ENCODE measurements at places on chromosomes 7 and 10.

- DNase-seq = peak; percentile 67
These were observed 40.4 kb downstream of the BAIAP2L1 start for GRCh38 chr7:98360221-98361130.

DNA sequence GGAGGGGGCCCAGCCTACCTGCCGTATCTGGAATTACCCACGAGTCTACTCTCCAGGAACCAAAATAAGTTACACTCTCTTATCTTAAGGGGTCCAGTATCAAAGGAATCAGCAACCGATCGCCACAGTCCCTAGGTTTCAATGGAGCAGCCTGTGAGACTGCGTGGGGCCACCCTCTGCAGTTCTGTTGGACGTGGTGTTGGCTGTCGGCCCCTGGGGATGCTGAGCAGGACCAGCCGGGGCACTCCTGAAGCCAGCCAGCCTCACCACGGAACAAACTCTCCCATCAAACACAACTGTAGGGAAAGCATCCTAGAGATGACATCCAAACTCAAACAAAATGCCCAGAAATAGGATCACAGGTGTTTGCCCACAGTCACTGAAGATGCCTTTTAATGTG is 25.5 kb upstream of the ABLIM1 start:
- no peak for DNase-seq

- no peak for DNase-seq
These were observed 177.1 kb upstream of the SVIL start for GRCh38 chr10:29811751-29812427.

GRCh38 chr7:70298780-70299471 is 700.7 kb downstream of the AUTS2 start:
- no peak for DNase-seq

DNA sequence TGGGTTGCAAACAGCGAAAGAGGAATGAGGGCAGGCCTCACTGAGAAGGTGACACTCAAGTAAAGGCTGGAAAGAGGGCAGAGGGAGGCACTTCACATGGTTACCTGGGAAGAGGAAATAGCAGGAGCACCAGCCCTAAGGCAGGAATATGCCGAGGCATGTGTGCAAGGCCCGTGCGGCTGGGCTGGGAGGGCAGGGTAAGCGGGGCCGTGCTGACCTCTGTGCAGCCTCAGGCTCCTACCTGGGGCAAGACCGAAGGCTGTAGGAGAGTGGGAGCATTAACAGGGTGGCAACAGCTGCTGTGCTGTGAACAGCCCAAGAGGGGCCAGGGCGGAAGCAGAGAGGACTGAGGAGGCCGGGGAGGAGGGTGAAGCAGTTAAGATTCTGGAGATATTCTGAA is 24.0 kb upstream of the SH3PXD2A start:
- DNase-seq = no peak

DNA sequence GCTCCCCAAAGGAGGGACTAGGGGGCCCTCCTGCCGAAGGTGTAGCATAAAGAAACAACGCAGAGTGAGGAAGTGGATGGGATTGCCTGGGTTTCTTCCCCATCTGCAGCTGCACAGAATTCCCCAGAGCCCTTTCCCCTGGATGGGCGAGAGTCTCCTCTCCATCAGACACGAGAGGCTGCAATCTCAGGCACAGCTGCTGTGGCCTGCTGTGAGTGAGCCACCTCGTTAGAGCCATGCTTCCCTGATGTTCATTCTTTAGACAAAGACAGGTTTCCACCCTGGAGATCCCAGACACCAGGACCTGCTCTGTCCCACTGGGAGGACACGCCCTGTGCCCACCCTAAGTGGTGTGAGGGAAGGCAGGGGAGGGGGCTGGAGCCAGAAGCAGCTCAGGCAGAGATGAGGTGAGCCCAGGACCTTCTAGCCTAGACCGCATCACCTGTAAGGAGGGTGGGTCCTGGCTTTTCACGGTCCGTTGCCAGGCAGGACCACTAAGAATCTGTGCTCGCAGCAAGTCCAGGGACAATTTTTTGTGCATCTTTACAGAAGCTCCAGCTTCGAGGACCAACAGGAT is 268.6 kb upstream of the TCERG1L start:
- DNase-seq = peak; percentile 30

- DNase-seq = no peak
These were observed 357.4 kb downstream of the ABCA13 start for GRCh38 chr7:48528646-48529045.

GRCh38 chr7:24830440-24831050 is 73.3 kb upstream of the GSDME start:
- no peak for DNase-seq

DNA sequence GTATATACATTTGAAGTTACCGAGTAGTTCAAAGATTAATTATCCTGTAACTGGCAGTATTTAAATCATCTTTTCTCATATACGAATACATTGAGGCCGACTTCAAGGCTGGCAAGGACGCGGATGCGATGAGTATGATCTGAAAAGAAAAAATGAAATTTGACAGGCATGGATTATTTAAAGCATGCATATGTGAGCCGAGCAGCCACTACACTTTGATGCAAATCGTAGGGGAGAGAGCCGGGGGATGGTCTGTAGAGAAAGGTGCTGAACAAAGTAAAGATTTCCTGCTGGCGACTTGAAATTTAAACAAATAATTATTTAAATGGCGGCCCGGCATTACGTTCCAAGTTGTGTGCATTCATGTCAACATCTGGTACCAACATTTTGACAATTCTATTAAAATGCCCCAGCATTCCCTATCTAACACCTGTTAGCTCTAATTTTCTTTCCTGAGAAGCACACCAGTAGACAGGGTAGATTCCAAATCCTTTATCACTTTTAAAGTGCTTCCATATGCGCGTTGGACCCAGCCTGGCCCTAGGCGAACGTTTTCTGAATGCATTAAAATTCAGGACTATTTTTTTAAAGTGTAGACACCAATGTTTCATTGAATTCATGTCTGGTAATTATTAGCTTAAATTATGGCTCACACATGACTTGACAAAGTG is 188.7 kb downstream of the EMX2 start:
- no peak for DNase-seq

GRCh38 chr10:51203359-51203758 is 129.1 kb downstream of the PRKG1 start:
- no peak for DNase-seq

GRCh38 chr7:158534598-158534997 is 53.0 kb downstream of the PTPRN2 start:
- DNase-seq = no peak

DNA sequence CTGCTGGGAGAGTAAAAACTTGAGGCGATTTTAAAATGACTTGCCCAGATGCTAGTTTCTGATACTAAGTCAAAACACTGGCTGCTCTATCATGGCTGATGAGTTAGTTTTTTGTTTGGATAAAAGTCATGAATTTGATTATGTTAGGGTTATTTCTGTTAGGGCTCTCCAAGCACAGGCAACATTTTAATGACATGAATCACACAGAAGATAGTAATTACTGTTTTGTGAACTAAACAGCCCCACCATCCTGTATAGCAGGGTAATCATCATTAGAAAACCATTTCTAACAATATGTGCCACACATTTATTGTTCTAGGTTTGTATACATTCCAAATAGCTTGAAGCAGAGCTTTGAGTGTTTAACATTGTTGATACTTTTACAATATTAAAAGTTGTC is 750.3 kb downstream of the ANKRD7 start:
- DNase-seq = no peak

GRCh38 chr10:3195286-3195685 is 22.7 kb upstream of the PITRM1 start:
- DNase-seq = no peak

DNA sequence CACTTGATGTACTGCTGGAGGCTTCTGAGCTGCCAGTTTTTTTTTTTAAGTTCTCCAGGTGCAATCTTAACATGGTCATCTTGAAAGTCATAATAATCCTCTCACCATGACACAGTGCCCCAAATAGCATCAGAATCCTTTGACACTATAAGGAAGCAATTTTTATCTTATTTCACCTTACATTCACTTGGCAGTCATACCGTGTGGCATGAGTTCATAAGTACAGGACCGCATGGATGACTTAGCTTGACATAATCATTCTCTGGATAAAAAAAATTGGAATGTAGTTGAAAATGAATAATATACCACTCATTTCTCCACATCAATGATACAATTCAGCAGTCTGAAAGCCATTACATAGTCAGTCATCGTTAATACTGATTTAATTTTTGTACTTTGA is 25.6 kb upstream of the TMEM196 start:
- DNase-seq = no peak

- DNase-seq = no peak
These were observed 104.8 kb downstream of the AUTS2 start for GRCh38 chr7:69703099-69703498.

GRCh38 chr7:45401851-45402250 is 172.3 kb upstream of the ADCY1 start:
- DNase-seq = no peak

- DNase-seq = no peak
These were observed 514.2 kb downstream of the TFEC start for GRCh38 chr7:115516341-115516740.

GRCh38 chr10:15140698-15141097 is 27.8 kb downstream of the NMT2 start:
- DNase-seq = no peak

- DNase-seq = no peak
These were observed 8.3 kb downstream of the CALD1 start for GRCh38 chr7:134787720-134788119.

DNA sequence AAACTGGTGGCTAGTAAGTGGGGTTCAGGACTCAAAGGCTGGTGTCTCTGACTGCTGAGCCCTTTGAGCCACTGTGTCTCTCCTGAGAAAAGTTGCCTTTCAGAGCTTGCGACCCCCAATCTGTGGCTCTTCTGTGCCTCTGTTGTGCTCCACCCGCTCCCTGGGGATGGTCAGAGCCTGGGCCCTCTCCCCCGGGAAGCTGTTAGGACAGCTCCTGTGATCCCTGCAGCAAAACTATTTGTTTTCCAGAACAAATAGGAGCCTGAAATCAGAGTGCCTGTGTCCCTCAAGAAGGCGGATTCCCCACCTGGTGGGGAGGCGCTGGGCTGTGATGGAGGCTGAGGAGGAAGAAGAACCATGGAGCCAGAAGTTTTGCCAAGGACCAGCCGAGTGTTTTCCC is 56.4 kb upstream of the MXI1 start:
- DNase-seq = no peak

Measured in left lobe of liver (tissue), 2 donors.